ENCODE measurements at places on chromosomes 6 and 20.

DNA sequence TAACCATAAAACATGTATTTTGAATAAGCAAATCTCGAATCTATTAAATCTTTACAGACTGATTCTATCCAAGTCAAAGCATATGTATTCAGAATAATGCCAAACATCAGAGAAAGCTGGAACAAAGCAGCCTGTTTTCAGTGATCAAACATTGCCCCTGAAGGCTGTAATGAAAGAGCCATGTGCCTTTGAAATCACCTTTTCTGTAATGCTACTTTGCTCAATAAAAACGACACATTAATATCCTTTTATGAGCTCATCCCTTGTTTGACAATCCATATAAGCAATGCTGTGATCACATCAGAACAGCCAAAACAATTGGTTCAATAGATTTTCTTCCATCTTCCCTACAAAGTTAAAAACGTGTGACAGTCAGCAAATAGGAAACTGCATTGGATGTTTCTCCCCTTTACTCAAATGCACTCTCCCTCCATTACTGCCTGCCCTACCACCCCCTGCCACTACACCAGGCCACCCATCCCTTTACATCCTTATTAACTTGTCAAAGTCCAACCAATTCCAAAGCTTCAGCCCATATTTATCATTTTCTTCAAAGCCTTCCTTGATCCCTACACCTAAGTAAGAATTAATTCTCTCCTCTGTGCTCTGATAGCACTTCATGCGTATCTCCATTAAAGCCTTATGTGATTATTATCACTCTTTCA lies 42.0 kb downstream of the THEMIS start:
- DNase-seq: no peak

DNA sequence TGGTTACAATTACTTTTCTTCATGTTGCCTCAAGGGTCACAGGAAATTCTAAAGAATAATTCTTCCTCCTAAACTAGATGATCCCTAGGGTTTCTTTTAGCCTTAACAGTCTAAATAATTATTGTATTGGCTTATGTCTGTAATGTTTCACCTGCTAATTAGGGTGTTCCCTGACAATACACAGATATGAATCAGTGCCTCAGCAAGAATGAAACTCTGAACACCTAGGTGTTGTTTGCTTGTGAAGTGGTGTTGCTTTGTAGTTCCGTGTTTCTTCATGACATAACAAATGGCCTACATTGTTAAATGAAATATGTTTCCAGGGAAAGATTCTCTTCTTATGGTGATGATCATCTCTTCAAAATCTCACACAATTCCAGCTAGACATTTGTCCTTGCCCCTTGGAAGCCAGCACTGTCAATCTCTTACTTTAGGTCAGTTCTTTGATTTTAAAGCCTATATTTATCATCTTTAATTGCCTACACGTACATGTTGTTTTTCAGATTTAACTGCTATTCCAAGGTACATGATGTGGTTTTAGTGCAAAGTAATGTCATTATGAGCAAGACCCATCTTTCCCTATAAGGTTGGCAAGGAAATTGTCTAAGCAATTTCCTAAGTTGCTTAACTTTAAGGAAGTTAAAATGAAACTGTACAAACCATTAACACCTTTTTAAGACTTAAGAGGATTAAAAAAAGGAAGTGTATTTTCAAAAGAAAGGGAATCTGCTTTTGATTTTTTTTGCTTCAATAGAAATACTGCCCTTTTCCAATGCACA lies 111.9 kb downstream of the TBC1D7 start:
- no peak for DNase-seq

DNA sequence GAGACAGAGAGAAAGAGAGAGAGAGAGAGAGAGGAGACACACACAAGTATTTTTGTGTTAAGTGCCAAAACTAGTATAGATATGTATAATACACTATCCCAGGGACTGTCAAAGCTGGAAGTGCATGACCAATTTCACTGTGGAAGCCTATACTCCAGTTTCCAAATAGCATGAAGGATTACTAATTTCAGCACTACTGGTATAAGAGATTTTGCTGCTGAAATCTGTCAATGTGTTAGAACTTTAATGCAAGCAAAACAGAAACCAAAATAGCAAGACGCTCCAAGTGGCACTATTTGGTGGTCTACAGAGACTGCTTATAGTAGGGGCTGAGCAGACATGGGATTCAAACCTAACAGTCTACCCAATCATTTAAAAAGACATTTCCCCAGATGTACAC lies 284.8 kb downstream of the BTBD9 start:
- no peak for DNase-seq

GRCh38 chr6:29131691-29132090 lies 23.8 kb downstream of the OR2J3 start:
- no peak for DNase-seq

- no peak for DNase-seq
Measured at GRCh38 chr20:62800314-62801259, 4.0 kb upstream of the OGFR start.

DNA sequence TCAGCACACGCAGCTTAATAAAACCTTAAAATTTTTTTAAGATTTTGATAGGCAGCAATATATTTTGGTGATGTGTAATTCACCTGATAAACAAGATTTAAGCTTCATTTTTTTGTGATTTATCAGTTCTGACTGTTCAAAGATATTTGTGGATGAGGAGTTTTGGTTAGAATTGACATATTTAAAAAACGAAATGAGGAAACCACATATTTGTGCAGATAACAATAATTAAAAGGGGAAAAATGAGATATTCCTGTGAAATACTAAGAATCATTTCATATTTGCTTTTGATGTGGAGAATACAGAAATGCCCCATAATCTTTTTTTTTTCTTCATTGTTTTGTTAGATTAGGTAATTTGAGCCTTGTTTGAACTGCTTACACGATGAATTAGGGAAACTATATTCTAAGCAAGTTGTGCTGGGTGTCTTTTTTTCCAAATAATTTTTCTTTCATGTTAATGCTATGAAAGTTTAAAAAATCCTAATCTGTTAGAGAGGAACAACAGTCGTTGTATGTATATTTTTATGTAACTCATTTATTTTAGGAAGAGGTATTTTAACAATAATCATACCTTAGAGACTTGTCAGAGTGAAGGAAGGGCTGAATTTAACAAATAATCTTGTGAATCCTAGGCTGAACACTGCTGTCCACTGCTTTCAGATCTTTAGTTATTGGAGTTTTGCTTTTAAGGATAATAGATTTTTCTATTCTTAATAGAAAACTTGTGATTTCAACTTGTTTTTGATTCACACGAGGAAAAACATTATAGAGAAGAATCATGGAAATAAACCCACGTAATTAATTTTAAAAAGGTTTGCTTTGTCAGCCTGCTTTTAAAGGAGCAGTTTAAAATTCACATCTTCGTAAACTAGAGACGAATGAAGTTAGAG lies 4.0 kb downstream of the ARID1B start:
- peak; percentile 28 for DNase-seq

DNA sequence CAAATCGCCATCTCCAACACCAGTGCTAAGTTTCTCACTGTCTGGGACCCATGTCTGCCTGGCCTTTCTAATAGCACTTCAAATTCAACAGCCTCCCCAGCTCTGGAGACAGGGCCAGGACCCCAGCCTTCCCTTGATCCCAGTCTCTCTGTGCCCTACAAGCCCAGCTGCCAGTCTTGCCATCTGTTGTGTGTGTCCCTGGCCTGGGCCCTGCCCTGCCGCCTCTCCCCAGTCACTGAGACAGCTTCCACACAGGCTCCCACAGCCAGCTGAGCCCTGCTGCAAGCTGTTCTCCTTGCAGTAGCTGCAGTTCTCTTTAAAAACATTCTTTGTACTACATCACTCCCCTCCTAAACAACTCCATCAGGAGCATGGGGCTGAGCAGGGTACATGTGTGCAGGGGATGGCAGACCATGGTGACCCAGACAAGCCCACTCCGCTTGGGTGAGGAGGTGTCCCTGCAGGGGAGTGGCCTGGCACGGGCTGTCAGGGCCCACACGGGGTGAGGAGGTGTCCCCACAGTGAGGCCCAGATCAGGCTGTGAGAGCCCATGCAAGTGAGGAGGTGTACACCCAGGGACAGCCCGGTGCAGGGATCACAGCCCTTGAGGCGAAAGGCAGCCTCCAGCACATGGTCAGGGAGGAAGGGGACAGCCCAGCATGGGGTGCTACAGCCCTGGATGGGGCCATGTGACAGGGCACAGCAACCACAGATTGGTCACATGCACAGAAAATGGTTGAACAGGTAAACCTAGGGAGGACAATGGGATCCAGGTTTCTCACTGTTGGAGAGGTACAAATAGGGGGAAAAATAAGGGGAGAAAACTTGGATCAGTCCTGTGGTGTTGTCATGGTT lies 16.2 kb downstream of the CST7 start:
- no peak for DNase-seq

DNA sequence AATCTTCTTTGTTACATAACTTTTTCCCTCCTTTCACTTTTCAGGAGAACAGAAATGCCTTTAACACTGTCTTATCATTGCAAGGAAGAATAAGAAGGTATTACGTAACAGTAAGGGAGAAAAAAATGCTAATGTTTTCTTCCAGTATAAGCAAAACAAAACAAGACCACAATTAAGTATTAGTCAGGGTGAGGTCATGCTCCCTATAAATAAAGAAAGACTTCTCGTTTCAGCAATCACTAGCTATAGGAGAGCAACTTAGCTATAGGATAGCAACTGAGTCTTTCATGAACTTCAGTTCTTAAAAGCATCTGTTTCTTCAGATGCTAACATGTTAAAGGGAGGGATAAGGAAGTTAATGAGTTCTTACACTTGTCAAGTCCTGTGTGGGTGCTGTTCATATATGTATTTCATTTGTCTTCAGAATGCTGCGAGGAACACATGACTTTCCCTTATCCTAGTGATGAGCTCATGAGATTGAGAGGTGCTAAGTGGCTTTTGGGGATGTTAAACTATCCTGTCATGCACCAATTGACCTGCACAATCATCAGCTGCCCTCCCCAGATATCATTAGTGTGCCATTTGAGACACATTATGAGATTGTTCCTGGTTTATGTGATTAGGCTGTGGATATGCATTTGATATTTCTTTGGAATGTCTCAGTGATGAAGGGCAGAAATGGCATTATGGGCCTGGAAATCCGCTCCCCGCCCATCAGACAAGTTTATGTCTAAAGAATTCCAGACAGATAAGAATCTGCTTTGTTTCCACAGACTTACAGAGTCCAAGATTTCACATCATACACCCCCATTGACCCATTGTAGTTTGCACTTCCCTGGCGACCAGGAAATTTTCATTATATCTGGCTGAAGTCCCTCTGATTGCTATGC lies 37.5 kb downstream of the LAMA4 start:
- DNase-seq: no peak

DNA sequence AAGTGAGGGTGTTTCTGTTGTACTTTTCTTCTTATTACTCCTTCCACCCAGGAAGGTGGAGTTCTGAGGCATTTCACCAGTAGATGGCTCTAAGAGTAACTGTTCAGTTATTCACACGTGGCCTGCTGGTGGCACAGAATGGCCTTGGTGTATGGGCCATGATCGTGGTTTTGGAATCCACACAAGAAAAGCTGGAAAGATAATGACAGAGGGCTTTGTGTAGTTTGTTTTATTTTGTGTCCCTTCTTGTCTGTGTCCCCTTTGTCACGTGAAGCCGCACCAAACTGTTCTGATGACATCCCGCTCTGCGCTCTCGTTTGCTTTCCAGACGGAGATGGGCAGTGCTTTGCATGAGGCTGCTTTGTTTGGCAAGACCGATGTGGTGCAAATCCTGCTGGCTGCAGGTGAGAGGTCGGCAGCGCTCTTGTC lies 93.4 kb downstream of the ANKS1A start:
- DNase-seq: peak; percentile 29

GRCh38 chr6:153208706-153209105 lies 77.6 kb upstream of the RGS17 start:
- DNase-seq: no peak

GRCh38 chr6:41939848-41940758 lies 1.5 kb downstream of the CCND3 start:
- DNase-seq: peak; percentile 75

GRCh38 chr6:56927538-56928453 lies 27.1 kb upstream of the BEND6 start:
- no peak for DNase-seq

DNA sequence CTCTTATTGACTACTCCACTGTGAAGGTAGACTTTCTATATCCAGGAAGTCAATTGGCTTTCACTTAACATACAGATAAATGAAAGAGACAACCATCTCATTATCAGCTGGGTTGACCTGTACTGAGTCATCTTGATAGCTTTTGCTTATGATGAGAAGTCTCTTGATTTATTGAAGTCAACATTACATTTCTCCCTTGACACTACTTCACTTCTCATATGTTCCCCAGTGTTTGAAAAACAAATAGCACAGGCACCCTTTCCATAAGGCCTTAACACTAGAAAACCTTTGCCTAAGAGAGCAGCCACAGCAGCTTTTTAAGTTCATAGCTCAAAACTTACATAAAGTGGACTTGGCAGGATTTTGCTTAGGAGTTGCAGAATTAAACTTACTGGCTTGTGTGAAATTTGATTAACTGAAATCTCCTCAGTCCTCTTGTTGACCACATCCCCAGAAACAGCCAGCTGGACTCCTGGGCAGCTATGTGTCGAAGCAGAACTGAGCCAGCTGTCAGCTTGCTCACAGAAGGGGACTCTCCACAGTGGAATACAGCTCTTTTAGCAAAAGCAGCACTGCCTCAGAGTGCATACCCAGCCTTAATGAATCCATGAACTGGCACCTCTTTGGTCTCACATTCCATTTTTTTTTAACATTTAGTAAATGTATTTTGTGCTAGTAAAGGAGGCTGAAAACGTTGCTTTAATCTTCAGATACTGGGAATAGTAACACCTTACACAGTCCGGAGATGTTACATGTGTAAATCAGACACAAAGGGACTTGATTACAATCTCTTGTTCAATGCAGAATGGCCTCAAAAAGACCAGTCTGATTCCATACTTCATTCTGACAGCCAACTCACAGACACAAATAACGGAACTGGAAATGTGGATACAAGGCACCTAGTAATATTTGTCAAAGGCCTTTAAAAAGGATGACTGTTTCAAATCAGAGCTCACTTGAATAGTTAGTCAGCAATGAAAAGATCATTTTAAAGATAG lies 1532.7 kb downstream of the HACE1 start:
- no peak for DNase-seq

DNA sequence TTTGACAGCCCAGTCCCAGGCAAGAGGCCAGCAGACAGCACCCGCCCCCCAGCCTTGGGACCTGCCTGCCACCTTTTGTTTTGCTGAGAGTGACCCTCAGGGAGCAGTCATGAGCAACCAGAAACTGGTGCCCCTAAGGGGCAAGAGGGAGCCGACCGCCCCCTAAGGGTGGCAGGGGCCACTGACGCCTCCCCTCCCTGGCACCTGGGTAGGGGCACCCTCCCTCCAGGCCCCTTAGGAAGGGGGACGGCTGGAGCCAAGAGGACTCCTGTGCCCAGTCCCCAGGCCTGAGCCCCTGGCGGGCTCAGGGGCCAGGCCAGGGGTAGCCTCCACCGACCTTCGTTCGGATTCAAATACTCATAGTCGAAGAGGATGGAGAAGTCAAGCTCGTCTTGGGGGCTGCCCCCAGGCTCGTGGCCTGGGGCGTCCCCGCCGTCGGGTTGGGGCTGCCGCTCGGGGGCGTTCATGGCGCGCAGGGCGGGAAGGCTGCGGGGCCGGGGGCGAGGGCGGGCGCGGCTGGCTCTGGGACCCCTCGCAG lies 417 bp downstream of the NFATC2 start:
- peak; percentile 68 for DNase-seq

GRCh38 chr6:42727627-42728026 lies 5.2 kb upstream of the PRPH2 start:
- DNase-seq: no peak

GRCh38 chr20:24519476-24519875 lies 50.0 kb downstream of the SYNDIG1 start:
- no peak for DNase-seq

GRCh38 chr6:84013931-84014330 lies 19.6 kb upstream of the MRAP2 start:
- no peak for DNase-seq

GRCh38 chr6:43052842-43053544 lies 658 bp downstream of the CUL7 start:
- DNase-seq: peak; percentile 66
